Stimulated activated CD8-positive, alpha-beta memory T cell treated with anti-CD3 and anti-CD28 coated beads, Interleukin-2, amount 100 ng/mL, for 1 hour (primary cell): ENCODE measurements at places on chromosomes 11 and 22.

DNA sequence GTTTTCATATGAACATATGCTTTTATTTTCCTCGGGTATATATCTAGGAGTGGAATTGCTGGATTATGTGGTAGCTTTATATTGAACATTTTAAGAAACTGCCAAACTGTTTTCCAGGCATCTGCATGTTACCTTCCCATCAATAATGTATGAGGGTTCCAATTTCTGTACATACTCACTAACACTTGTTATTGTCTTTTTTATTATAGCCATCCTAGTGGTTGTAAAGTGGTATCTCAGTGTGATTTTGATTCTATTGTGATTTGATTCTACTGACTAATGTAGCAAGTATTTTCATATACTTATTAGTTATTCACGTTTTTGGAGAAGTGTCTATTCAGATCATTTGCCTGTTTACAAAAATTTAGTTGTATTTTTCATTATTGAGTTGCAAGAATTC is 2.0 kb downstream of the ANO5 start:
- no peak for DNase-seq

DNA sequence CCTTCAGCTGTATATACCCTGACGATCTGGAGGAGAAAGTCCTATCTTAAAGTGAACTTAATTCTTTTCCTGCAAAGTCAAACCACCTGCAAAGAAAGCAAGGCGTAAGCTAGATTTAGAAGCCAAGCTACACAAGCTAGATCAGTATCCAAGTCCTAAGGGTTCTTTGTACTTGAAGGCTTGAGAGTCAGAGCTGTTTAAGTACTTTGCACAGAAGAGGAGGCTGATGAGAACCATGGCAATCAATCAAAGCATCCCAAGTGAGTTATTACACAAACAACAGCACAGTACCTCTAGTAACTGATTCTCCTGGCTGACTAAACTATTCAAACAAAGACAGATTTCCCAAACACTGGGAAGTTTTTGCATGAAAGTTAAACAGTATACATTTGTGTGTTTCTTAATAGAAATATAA is 1.9 kb downstream of the CDON start:
- no peak for DNase-seq

GRCh38 chr22:50145721-50146438 is 24.7 kb upstream of the PANX2 start:
- DNase-seq = no peak

- no peak for DNase-seq
Observed at GRCh38 chr11:130001461-130002351, 929 bp downstream of the PRDM10 start.

GRCh38 chr22:34454598-34454997 is 534.3 kb upstream of the LARGE1 start:
- no peak for DNase-seq

GRCh38 chr22:22428222-22429098 is 80.1 kb downstream of the ZNF280B start:
- DNase-seq = no peak

DNA sequence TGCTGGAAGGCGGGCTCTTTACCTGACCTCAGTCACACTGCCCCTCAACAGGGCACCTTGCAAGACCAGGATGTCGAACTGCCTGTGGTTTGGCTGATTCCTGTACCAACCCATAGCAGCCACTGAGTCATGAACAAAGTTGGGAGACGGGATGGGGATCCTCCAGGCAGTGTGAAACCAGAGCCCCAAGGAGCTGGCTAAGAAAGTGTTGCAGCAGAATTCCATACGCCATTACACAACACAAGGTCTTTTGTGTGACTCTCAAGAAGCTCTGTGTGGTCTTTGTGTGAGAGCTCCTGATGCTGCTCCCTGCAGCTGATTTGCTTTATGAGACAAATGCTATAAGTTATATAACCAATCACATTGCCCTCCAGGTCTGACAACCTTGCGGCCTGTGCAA is 617.7 kb downstream of the OPCML start:
- DNase-seq = no peak

DNA sequence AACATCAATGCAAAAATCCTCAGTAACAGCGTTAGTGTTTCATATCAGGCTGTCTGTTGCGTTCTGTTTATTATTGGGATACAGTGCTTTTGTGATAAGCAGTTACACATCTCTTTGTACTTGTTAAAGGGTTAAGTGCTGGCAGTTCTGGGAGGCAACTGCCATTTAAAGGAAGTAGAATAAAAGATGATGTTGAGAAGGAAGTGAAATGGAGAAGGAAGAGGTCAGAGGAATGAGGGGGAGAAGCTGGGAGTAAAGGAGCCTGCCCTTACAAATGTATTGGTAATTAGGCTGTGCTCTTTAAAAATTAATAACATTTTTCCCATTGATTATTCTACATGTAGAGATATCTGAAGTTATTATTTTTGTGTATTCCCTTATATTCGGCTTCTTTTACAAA is 674.7 kb downstream of the NTM start:
- DNase-seq = no peak

DNA sequence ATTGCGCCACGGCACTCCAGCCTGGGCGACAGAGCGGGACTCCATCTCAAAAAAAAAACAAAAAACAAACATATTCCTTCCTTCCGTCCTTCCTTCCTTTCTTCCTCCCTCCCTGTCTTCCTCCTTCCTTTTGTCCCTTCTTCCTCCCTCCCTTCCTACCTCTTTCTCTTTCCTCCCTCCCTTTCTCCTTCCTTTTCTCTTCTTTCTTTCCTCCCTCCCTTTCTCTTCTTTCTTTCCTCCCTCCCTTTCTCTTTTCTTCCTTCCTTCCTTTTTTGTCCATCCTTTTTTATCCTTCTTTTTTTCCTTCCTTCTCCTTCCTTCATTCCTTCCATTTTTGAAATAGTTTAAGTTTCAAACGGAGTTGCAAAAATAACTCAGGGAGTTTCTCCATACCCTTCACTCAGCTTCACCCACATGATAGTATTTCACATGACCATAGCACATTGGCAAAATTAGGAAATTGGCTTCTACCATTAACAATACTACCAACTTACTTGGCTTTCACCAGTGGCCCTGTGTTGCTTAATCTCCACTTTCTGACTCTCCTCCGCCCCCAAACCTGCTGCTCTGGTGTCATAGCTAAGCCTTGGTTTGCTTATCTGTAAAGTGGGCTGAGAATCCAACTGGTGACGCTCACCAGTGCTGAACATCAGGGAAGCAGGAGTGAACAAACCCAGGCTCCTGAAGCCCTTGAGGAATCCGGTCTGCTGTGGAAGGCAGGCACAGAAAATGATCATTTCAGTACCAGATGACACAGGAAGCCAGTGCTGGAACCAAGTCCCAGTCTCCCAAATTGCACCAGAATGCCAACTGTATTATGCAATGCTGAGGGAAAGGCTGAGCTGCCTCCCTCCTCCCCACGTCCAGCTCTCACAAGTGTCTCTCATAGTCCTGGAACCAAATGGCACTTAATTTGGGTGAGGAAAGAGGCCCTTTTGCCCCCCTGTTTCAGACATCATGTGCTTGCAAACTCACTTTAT is 17.2 kb upstream of the CRYBB3 start:
- DNase-seq = no peak

DNA sequence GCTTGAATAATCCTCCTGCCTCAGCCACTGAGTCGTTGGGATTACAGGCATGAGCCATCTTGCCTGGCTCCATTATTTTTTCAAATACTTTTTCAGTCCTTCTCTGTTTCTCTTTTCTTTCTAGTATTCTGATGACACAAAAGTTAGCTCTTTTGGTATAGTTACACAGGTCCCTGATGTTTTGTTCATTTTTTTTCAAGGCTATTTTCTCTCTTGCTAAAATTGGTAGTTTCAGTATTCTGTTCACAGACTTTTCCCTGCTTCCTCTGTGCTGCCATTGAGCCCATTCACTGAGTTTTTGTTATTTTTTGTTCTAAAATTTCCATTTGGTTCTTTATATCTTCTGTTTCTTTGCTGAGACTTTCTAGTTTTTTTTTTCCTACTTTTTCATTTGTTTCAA is 166.5 kb downstream of the UVRAG start:
- DNase-seq = no peak

DNA sequence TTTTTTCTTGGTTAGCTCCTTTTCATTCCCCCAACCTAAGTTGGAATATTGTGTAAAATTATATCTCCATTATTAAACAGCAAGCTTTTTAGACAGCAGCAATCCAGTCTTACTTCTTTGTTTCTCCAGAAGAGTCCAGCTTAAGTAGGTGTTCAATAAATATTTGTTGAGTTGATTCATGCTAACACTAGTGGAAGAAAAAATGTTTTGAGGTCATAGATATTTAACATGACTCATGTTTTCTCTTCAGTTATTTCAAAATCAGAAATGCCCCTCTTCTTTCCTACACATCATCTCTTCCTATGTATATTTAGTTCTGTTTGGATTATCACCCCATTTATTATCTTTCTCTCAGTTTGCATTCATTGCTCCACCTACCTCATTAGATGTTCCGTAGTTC is 20.3 kb downstream of the CCDC83 start:
- no peak for DNase-seq

DNA sequence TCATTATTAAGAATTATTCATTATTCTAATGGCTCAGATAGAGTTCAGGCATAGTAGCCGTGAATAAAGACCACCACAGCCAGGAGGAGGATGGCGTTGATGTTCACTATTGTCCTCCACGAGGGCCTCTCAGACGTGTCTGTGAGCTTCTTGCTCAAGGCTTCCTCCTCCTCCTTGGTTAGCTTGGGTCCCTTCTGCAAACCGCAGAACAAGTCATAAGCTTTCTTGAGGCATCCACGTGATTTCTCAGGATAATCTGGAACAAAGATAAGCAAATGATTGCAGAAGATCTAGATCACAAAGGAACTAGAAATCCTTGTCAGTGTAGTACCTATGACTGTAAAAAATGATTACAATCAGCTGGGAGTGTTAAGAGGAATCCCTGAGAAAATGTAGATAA is 13.6 kb upstream of the RFPL2 start:
- no peak for DNase-seq

DNA sequence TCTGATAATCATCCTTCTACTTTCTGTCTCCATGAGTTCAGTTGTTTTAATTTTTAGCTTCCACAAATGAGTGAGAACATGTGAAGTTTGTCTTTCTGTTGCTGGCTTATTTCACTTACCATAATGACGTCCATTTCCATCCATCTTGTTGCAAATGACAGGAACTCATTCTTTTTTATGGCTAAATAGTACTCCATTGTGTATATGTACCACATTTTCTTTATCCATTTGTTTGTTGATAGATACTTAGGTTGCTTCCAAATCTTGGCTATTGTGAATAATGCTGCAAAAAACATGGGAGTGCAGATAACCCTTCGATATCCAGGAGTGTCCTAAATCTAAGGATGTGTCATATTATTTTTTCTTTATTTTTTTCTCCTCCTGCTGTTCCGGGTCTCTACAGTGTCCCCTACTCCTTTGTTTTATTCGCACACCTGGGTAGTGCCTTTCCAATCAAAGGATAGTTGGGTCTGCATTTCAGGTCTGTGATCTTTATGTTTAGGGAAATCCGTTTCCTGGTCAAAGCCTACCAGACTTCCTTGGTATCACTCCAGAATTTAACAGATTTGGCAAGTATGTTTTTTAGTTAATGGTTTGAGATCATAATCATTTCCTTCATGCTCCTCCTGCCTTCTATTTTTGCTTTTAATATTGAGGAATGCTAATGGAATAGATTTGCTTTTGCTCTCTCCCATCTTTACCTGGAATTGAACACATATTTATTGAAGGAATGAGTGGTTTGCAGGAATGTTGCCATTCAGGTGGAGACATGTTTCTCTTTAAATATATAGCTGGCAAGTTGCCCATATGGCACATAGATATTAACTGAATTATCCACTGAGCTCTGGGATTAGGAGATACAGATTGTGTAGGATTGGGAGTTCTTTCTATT is 53.7 kb downstream of the ARHGEF12 start:
- no peak for DNase-seq
